Activated CD4-positive, CD25-positive, alpha-beta regulatory T cell (primary cell): ENCODE measurements at places on chromosomes 7 and 10.

GRCh38 chr7:42193471-42194129, 43.4 kb downstream of the GLI3 start:
- no peak for DNase-seq

GRCh38 chr10:43407148-43407575, 1.8 kb downstream of the HNRNPF start:
- DNase-seq = peak; percentile 39

- DNase-seq = no peak
Measured at GRCh38 chr7:70582927-70583895, 548.7 kb upstream of the GALNT17 start.

DNA sequence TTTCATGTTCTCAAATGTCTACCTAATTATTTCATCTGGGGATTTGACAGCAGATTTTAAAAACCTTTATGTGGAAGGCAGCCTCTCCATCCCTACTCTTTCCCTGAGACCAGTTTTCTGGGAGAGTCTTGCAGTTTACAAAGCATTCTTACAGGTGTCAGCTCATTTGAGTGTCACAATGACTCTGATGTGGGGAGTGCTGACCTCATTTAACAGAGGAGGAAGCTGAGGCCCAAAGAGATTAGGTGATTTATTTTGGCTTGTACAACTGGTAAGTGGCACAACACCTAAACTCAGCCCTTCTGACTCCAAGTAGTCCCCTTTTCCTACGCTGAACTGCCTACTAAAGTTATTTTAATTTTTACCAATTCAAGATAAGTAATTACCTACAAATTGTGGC, 33.3 kb upstream of the MAT1A start:
- DNase-seq = no peak

DNA sequence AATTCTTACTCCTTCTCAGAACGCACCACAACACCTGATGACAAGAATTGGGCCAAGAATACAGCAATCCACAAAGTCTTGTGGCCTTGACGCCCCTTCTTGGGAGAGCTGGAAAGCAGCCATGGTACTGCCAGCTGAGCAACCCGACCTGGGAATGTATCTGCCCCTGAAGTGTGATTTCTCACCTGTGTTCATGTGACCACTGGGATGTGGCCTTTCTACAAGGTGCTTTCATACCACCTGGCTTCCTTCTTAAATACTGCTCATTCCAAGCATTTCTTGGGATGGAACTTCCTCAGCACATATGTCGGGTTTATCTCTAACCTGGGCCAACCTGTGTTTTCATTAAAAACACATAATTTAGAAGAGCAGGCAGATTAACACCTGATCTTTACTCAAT, 72.1 kb downstream of the HTR7 start:
- DNase-seq = no peak

DNA sequence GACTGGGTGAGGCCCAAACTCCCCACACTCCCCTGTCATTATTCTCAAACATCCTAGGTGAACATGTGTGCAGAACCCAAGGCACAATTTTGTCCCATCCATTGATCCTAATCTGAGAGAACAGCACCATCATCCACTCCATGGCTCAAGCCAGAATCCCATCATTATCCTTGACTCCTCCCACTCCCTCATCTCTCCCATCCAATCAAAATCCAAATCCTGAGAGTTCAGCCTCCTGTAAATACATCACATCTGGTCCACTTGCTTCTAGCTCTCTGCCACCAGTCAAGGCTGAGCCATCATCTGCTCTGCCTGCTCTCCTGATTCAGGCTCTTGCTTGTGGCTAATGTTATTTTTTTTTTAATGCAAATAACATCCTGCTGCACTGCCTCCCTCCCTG, 75.9 kb upstream of the SLF2 start:
- DNase-seq = no peak

GRCh38 chr10:17001961-17002749, 127.5 kb downstream of the CUBN start:
- no peak for DNase-seq

DNA sequence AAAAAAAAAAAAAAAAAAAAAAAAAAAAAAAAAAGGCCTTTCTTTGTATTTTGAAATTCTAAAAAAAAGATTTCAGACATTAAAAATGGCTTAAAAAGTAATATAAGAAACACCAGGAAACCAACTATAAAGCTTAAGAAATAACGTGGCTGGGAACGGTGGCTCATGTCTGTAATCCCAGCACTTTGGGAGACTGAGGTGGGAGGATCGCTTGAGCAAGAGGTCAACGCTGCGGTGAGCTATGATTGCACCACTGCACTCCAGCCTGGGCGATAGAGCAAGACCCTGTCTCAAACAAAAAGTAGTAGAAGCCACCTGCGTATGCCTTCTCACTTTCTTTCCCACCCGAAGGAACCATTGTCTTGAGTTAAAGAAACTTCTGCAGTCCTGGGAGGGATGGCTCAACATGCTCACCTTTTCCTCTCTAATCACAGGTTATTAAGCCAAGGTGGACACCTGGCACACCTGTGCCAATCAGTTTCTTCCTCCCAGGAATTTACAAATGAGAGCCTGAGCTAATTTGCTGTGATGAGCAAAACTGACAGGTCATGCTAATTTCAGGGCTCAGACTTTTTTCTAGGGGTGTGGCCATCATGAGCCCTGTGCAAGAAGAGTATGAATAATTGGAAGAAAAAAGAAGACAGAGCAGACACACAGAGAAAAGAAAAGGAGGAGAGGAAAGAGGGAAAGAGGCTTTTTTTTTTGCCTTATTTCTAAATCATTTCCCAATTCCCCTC, 72.0 kb upstream of the PARD3 start:
- DNase-seq = no peak

DNA sequence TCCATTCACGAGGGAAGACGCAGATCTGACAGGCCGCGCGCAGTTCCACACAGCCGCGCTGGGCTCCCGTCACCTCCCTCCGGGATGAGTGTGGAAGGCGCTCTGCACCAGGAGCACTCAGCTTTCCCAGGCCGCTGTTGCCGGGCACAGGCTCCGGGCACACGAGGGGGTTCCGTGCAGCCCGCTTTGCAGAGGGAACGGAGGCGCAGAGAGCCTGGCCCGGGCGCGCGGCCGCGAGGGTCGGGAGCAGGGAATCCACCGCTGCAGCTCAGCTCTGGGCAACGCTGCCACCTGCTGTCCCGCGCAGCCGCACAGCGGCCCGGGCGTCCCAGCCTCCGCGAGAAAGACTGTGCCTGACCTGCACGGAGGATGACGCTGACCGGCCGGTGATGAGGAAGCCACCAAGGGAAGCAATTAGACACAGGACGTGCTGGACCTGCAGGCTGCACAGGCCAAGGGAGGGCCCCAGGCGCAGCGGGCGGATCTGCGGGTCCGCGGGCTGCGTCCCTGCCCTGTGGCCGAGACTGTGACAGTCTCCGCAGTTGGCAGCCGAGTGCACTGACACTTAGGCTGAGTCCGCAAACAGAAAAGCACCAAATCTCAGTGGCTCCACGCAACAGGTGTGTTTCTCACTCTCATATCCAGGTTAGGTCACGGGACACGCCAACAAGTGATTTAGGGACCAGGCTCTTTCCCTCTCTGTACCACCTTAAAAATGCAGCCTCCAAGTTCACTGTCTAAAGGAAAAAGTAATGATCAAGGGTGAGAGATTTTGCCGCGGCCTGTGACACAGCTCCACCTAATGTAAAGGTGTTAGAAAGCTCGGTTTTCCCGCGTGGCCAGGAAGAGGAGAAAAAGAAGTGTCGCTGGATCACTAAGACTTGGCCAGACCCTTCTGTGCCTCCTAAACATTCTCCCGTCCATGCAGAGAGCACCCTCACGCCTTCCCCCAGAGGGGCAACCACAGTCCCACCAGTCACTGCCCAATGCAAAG, 94.5 kb downstream of the SEC61G start:
- no peak for DNase-seq

DNA sequence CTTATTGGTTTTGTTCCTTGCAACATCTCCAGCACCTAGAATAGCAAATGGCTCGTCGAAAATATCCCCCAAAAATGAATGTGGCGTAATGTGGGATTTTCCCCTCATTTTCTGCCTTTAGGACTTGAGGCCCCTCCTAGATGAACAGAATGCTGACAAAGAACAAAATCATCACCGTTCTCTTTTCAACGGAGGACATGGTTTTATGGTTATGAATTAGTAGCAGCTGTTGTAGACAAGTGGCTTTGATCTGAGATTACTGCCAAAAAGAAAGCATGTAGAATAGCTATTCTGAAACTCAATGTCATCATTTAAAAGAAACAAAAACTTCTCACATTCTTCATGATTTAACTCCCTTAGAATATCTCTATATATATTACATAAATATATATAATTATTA, 17.2 kb upstream of the CALN1 start:
- DNase-seq = no peak

DNA sequence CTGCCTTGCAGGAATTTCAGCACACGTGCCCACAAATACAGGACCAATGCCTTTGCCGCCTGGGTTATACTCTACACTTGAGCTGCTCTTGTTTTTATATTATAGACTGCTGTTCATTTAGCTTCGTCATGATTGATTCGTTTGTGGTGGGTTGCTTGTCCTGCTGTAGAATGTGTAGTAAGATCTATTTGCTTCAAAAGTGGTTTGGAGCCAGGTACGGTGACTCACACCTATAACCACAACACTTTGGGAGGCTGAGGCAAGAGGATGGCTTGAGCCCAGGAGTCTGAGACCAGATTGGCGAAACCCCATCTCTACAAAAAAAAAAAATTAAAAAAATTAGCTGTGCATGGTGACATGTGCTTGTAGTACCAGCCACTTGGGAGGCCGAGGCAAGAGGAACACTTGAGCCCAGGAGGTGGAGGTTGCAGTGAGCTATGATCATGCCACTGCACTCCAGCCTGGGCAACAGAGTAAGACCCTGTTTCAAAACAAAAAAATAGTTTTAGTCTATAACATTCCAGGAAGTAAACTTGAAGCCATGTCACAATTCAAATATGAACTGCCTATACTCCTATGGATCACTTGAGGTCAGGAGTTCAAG, 9.0 kb upstream of the RHBDD2 start:
- DNase-seq = no peak

GRCh38 chr10:14004536-14004935, 326.2 kb downstream of the FRMD4A start:
- no peak for DNase-seq

GRCh38 chr10:93062514-93063143, 2.0 kb downstream of the CYP26C1 start:
- no peak for DNase-seq

DNA sequence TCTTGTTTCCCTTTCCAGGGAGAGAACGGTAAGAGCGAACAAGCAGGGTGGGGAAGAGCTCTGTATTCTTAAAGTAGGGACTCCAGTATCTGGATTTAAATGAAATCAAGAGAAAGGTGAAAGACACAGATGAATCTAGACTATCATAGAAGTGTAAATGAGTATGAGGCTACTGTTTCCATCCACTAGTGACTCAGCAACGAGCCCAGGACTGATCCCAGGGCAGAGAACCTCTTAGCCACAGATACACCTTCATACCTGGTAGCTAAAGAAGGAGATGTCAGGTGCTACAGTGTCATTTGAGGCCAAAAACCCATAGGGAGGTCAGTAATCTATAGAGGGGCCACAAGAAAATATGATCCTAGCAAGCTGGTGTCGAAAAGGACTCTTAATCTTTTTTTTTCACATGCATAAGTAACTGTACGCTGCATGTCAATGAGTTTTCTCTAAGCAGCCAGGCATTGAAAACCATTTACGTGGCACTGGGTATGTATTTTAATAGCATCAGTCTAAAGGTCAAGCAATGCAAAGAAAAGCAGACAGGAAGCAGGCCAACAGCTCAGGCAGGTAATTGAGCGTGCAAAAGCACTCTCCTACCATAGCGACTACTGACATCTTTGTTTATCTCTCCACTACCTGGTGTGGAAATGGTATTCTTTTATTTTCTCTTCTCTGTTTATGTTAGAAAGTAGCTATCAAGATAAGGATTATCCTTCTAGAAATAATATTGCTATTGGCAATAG, 91.5 kb upstream of the EGR2 start:
- no peak for DNase-seq

- no peak for DNase-seq
Measured at GRCh38 chr10:84590327-84591193, 262.2 kb downstream of the CCSER2 start.

GRCh38 chr7:151868396-151869108, 8.4 kb downstream of the PRKAG2 start:
- no peak for DNase-seq

- DNase-seq = no peak
Measured at GRCh38 chr7:80724249-80724871, 85.9 kb downstream of the CD36 start.

GRCh38 chr7:136303162-136303561, 326.0 kb upstream of the MTPN start:
- no peak for DNase-seq

GRCh38 chr10:94038024-94038423, 44.3 kb downstream of the PLCE1 start:
- DNase-seq = no peak

- DNase-seq = no peak
Measured at GRCh38 chr10:126964190-126964589, 59.0 kb downstream of the DOCK1 start.

GRCh38 chr7:134850066-134850465, 70.6 kb downstream of the CALD1 start:
- no peak for DNase-seq

DNA sequence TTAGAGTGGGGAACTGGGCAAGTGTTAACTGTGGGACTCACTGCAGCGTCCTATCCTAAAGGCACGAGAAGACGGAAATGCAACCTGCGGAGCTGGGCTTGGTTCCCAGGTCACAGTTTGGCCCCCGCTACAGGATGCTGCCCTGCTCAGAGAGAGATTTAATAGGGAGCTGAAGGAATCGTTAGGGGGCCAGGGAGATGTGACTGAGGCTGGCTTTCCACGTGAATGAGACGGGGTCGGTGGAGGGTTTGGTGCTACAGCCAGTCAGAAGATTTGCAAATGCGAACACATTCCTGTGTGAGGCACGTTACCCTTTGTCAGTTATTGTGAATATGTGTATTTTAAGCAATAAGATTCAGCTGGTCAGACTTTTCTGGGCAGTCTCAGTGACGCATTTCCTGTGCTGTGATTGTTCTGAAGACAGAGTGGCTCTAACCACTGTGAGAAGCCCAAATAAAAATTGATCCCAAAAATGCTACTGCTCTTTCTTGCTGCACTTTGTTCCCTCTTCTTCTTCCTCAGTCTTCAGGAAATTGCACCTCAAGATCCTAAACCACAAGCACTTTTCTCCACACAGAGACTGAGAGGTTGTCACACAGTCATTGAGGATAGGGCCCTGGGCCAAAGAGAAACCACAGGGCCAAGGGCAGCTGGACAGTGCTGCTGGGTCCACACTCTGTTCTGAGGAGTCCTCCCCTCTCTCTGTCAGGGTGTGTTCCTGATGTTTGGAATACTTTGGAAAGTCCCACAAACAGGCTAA, 21.2 kb downstream of the CYP17A1 start:
- DNase-seq = no peak
